ENCODE measurements at places on chromosomes 16 and 17.

DNA sequence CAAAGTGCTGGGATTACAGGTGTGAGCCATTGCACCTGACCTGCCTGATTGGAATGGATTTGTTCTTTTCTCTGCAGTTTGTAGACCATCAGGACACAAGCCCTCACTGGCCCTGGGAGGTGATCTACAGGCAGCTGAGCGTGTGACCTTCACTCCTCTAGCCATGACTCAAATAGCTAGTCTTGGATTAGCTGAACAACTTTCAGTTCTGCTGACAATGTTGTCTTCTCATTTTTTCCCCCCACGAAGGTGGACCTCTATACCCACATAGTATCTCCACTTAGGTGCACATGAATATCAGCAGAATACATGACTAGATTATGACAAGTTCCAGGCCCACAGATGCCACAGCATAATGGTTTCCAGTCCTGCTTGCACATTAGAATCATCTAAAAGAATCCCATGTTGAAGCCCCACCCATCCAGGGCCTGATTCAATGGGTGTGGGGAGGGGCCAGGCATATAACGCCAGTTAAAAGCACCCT lies 36.8 kb downstream of the HS3ST3B1 start:
- DNase-seq, result no peak

DNA sequence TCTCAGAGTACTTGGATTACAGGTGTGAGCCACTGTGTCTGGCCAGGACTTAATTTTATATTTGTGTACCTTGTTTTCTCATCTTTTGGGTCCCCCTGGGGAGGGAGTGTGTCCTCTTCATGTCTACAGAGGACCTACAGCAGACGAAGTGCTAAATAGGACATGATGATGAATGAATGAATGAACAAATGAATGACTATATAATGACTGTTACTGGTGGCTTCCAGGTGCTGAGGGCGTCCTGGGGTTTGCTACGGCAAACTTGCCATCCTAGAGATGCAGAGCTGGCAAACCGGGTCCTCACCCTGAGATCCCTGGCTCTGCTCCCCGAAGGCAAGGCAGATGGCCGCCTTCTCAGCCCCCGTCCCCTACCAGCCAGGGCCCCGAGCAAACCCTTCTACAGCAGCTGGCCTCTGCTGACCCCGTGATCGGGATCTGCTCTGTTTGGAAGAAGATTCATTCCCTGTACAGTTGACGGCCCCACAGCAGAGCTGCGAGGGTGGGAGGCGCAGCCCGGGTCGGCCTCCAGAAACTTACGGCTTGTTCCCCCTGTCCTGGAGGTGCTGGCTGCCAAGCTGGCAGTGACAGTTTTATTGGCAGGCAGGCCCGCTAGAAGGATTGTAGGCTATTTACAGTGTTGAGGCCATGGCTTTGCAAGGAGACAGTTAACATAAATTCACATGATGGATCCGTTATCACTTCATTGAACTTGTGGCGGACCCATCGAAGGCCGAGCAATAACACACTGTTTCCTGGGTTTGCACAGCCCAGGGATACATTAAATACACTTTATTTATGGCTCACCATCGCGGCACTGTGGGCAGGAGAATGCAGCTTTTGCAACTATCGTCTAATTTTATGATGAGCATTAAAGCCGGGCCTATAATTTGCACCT lies 197.7 kb upstream of the GSE1 start:
- no peak for DNase-seq

GRCh38 chr17:19770985-19771735 lies 23.1 kb upstream of the ALDH3A1 start:
- no peak for DNase-seq

- no peak for DNase-seq
These were observed 107.3 kb downstream of the IRX5 start for GRCh38 chr16:55037966-55038365.

- DNase-seq, result no peak
These were observed 834 bp downstream of the CDH8 start for GRCh38 chr16:62035115-62036092.

DNA sequence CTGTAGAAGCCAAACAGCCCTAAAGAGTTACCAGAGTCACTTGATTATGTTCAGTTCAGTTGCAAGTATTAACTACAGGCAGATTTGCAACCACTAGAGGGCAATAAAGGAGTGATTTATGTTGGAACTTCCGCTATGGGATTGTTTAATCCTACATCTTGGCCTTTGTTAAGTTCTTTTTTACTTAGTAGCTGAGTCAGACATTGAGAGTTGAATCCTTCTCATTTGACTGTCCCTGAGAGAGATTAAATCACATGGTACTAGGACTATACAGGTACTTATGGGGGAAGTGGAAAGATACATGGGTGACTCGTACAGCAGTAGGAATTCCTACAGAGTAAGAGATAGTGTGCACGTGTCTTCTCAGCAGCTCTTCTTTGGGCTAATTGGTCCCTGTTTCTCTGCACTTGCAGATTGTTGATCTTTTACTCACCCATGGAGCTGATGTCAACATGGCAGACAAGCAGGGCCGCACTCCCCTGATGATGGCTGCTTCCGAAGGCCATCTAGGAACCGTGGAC lies 40.3 kb downstream of the CYB561 start:
- peak; percentile 93 for DNase-seq

GRCh38 chr17:71229070-71229469 lies 891.8 kb upstream of the SOX9 start:
- DNase-seq, result no peak

DNA sequence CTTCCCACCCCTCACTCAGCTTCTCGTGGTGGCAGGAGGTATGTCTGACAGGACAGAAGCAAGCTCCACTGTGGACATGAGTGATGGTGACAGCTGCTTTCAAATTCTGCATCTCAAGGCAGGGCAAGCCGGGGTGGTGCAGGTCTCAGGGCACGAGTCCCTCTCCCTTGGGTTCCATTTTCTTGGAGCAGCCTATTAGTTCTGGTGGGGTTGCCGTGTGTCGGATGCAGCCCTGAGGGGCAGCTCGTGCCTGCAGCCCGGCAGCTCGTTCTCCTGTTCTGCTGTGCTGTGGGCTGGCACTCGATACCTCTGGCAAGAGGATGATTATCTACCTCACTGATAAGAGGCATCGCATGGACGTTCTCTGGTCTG lies 16.5 kb upstream of the CLEC18C start:
- no peak for DNase-seq

GRCh38 chr16:55169780-55170179 lies 154.2 kb upstream of the IRX6 start:
- no peak for DNase-seq

Measured in hematopoietic multipotent progenitor cell treated with erythropoietin and hydrocortisone succinate and interleukin-3 and kit ligand, for 6 days (in vitro differentiated cells).